IPS DF 6.9 (cell line): ENCODE measurements at places on chromosomes 3 and 15.

GRCh38 chr15:101151288-101151687 lies 100.6 kb downstream of the CHSY1 start:
- no peak for DNase-seq

DNA sequence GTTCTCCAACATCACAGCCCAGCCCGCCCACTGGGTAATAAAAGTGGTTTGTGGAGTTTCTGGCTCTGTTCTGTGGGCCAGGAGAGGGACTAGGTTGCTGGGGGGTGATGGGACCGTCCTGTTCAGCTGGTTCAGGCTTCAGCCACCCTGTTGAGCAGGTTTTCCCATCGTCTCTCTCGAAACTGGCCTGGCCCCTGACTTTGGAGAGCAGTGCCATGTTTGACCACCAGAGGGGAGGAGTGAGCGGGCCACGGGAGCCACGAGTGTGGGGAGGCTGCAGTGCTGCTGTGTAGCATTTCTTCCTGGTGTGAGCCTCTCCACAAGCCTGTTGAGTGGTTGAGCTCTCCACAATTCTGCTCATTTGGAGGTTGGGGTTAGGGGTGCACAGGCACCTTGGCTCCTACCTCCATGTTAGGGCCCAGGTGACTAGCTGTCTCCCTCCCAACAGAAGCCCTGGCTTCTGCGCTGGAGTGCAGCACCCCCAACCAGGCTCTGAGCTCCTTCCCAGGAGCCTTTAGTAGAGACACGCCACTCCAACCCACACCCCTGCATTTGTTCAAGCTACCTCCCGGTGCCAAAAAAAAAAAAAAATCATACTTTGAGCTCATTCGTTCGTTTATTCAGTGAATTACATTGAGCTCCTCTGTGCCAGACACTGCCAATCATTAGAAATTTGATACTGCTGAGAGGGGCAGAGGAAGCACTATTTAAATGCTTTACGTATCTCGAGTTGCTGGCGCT lies 13.9 kb downstream of the SPINT1 start:
- DNase-seq: no peak

DNA sequence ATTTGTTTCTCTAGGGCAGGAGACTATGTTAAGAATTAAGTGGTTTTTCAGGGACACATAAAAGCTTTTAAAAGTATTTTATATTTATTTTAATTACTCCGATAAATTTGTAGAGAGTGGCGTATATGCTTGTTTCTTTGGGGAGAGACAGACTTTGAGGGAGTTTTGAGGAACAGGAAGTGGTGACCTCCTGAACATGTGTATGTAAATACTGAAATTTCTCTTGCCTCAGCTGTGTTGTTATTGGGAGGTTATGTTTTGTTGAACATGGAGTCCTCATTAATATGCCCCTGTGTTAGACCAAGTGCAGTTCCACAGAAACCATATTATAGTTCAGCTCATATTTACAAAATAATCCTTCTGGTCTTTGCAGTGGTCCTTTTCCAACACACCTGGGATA lies 41.8 kb upstream of the UTS2B start:
- DNase-seq: no peak

GRCh38 chr3:105353485-105354161 lies 13.1 kb upstream of the ALCAM start:
- DNase-seq: no peak

- DNase-seq: no peak
Measured at GRCh38 chr3:78178740-78179363, 1139.0 kb downstream of the ROBO2 start.

GRCh38 chr15:69665641-69666111 lies 213.1 kb downstream of the RPLP1 start:
- no peak for DNase-seq

DNA sequence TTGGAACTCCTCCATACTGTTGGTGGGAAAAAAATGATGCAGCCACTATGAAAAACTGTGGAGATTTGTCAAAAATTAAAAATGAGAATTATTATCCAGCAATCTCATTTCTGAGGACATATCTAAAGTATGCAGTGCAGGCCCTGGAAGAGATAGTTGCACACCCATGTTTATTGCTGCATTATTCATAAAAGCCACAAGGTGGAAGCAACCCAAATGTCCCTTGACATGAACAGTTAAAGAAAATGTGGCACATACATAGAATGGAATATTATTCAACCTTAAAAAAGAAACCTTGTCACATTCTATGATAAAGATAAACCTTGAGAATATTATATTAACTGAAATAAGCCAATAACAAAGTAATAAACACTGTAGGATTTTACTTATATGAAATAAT lies 80.9 kb upstream of the ARHGEF26 start:
- no peak for DNase-seq

GRCh38 chr3:57949785-57950615 lies 58.2 kb upstream of the FLNB start:
- DNase-seq: no peak

GRCh38 chr15:42141795-42142667 lies 14.4 kb downstream of the PLA2G4F start:
- DNase-seq: no peak

- no peak for DNase-seq
Measured at GRCh38 chr3:100700708-100701107, 8.6 kb upstream of the TFG start.

DNA sequence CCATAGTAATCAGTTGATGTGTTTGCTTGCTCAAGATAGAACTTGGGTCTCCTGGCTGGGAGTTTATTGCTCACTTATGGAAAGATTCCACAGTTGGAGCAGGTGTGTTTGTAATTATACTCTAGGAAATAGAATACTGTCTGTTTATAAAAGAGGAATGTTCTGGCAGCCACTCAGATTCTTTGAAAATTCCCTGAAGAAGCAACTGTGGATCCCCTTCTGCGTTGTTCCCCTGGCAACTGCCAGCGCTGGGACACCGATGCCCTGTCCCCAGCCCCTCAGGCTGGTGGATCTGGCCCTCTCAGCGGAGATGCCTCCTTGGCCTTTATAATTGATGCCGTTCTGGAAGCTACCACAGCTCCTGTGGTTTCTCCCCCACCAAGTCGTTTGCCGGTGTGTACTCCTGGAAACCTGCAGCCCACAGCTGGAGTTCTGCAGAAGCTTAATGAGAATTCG lies 225.9 kb downstream of the ITPR1 start:
- DNase-seq: no peak

DNA sequence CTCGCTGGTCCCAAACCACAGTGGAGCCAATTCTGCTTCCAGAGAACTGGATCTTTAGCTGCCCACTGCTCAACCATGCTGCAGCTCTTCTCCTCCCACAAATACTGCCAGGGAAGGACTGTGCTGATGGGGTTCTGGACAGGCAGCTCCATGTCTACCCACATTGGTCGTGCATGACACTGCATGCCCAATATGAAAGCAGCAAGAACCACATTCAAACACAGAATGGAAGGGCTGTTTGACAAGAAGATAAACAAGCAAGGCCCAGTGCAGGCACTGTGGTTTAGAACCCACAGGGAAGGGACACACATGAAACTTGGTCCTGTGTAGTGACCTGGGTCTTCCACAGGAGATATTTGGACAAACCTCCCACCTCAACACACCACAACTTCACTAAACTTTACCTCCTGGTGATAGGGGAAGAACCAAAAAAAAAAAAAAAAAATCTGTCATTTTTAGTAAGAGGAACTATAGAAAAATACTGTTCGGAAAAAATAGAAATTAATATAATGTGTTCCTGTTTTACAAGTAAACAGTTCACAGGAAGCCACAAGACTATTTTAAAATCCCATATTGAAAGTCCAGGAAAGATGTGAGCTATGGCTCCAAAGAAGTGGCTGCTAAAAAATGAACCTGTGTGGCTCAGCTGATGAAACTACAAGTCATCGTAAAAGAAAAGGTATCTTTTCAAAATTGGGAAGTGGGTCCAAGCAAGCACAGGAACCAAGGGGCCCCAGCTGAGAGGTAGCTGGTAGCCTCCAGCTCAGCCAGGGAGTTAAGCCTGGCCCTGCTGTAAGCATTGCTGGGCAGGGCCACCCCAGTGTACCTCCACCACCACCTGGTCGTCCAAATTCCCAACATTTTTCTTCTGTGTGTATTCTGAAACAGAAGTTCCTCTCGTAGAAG lies 77.7 kb upstream of the ACAN start:
- no peak for DNase-seq

GRCh38 chr15:37701230-37701629 lies 233.2 kb upstream of the TMCO5A start:
- DNase-seq: no peak

DNA sequence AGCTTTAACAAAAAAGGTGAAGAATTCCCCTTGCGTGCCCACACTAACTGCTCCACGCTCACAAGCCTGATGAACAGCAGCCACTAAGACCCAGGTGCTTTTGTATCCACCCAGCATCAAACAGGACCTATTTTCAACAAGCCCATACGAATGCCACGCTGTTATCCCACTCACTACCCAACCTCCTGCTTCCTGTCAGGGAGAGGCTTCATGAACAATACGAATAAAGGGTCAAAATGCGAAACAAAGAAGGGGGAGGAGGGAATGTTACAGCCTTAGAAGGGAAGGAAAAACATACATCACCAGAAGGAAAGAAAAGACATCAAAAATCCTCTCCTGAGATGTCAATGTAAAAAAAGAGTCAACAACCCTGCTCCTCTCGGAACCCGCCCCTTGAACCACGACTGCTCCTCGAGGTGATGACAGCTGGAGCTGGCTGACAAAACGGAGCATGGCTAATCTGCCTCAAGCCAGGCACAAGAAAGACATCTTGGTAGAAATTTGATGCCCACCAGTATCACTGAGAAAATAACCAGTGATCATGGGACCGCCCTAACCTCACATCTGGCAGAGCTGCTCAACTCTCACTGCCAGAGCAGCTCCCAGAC lies 9.7 kb downstream of the ERC2 start:
- DNase-seq: no peak

DNA sequence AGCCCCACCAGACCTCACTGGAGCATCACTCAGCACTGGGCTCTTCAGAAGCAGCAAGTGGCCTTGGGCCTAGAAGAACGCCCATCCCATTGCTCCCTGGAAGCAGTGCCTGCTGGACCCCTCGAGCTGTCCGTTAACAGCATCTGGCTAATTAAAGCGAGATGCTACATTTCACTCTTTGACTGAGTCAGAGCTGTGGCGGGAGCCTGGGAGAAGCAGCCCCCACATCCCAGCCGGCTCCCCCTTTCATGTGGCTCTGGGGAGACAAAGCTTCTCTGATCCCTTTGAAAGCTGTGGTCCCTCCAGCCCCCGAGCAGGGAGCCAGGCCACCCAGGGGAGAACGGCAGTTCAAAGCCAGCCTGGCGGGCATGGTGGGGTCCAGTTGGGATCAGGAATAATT lies 103.7 kb downstream of the MEGF11 start:
- no peak for DNase-seq

GRCh38 chr15:88232771-88233201 lies 23.8 kb downstream of the NTRK3 start:
- no peak for DNase-seq

GRCh38 chr15:94348084-94348483 lies 116.7 kb downstream of the MCTP2 start:
- no peak for DNase-seq

GRCh38 chr15:69762373-69763148 lies 309.9 kb downstream of the RPLP1 start:
- DNase-seq: peak; percentile 37

GRCh38 chr3:105938101-105938500 lies 69.3 kb upstream of the CBLB start:
- DNase-seq: no peak

DNA sequence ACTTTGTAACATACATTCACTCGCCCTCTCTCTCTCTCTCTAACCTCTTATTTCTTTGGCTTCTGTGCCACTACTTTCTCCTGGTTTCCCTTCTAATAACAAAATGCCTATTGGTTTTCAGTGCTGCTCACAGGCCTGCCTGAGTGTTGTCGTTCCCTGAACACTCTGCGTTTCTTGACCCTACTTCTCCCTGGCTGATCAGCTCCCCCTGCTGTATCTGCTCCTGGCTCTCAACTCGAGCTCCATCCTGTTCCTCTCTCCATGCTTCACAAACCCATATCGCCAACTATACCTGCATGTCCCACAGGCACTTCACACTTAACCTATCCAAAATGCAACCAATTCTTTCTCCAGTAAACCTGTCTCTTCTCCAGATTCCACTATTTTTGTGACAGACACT lies 111.4 kb downstream of the OPA1 start:
- DNase-seq: no peak

GRCh38 chr3:71003511-71003910 lies 580.0 kb downstream of the FOXP1 start:
- no peak for DNase-seq

- no peak for DNase-seq
Measured at GRCh38 chr3:28039829-28040228, 201.6 kb upstream of the CMC1 start.

DNA sequence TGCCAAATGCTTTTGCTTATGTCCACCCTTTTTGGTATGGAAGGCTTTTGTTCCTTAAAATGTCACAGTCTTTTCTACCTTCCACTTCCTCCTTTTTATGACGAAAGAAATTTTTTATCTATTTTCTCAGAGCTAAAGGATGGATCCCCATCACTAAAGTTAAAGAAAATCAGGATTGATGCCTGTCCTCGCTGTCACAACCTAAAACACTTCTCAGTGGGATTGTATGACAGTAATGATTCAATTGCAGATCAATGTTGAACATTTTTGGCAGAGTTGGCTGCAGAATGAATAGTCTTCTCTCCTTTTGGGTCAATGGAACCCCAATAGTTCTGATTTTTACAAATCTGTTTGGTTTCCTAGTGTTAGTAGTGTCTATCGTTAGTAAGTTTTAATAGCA lies 549.8 kb upstream of the ROBO2 start:
- no peak for DNase-seq

- no peak for DNase-seq
Measured at GRCh38 chr3:50139308-50139707, 15.8 kb upstream of the SEMA3F start.

DNA sequence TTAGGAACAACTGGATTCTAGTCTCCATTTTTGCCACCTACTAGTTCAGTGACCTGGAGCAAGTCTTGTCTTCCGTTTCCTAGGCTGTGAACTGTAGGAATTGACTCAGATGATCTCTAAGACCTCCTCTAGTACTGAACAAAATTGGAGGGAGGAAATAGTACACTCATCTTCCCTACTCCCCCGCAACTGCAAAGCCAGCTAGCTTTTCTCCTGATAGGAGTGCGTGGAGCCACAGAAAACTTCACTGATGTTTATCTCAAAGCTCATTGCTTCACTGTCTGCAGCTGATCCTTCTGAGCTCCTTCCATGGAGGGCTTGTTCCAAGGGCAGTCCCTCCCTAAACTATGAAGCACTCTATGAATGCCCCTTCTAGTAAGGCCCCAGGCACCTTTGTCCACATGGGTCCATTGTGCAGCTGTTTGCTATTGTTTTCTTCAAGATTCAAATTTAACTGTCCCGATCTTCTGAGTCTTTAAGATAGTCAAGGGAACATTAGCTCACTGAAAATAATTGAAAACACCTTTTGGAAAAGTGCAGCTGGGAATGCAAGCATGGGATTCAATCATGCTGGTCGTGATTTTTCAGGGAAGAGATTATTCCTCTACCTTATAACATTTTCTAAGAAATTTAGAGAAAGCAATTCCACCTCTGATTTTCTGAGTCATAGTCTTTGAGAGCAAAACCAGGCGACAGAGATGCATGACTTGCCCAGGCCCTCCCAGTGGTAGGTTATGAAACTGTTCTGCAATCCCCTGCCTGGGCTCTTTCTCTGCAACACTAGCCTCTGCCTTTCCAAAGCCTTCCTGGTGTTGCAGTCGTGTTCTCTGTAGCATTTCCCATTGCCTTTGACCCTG lies 24.3 kb downstream of the FILIP1L start:
- DNase-seq: peak; percentile 29
